Activated naive CD8-positive, alpha-beta T cell treated with anti-CD3 and anti-CD28 coated beads, Interleukin-2, amount 10 ng/mL, durations not matched to agents 7 days and 5 days (primary cell): ENCODE measurements at places on chromosomes 2 and 18.

DNA sequence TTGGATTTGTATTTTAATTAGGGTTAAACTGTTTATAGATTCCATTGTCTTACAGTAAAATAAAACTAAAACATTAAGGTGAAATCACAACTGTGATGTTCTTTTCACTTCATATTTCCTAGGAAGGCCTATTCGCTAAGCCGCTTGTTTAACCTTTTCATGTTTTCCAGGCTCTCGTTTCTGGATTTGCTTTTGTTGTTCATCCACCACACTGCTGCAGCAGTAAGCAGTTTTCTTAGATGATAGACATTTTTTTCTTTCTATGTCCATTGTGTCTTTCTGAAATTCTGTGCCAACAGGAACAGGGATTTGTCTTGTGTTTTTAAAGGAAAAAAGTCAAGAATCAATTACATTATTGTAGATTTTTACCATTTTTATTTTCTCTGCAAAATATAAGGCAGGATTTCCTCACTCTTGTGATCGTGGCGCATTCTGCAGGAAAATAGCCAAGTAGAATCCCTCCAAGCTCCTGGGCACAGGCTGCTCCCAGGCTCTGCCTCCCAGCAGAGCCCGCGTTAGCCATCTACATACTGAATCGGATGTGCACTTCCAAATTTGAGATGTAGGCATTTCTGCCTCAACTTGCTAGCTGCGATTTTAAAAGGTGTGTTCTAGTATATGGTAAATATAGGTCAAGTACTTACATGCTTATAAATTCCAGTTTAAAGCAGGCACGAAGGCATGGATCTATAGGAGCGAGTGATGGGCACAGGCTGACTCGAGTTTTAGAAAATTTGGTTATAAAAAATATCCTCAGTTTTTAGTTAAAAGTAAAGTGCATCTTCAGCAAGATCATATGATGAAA is 10.2 kb downstream of the TSHZ1 start:
- no peak for DNase-seq

DNA sequence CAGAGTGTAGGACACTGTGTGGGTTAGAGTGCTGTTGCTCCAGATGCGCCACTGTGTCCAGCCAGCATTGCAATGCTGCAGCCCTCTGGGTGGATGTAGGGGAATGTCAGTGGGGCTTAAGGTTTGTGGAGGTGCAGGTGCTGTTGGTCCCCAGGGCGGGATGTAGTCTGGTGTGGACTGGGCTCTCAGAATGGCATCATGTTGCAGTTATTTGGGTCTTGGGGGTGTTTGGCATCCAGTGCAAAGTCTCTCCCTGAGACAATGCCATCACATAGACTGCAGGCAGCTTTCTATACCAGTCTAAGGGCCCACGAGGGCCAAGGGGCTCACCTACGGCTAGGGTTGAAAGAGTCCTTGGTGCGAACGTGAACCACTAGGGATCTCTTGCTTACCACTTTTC is 275.3 kb downstream of the SOX11 start:
- no peak for DNase-seq

DNA sequence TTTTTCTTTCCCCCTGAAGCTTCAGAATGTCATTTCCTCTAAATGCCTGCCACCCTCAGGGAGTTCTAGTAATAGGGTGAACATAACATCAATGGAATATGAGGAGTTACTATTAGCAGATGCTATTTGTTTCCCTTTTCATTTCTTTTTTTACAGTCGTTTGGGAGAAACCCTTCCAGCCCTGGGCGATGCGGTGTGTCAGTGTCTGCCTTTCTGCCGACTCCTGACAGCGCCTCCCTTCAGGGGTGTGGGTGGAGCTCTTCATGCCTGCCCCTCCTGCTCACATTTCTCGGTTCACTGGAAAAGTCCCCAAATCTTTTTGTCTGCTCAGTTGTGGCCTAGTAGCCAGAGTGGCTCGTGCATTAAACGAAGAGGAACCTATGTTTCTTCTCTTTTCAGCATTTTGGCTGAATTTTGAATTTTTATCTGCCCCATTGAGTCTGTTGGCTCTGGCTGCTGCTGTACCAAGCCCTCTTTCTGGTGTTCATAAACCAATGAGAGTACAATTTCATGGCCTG is 72.3 kb downstream of the FMNL2 start:
- no peak for DNase-seq

DNA sequence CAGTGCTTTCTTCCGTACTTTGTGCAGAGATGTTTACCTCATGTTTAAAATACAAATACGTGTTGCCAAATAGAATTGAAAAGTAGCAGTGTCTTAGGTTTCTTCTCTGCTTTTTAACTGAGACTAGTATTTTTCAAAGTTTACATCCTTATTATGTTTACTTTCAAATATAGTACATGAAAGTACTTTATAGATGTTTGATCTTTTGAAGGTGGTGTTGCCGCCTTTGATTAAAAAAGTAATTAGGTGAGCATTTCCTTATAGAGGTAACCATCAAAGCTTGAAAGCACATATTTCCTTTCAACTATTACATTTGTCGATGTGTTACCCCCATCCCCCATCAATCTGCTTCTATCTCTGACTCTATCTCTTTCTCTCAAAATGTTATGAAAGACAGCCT is 87.0 kb downstream of the CERS6 start:
- DNase-seq = no peak

GRCh38 chr2:47375307-47375706 is 27.6 kb upstream of the MSH2 start:
- no peak for DNase-seq

- no peak for DNase-seq
Measured at GRCh38 chr2:200091126-200091525, 135.7 kb downstream of the MAIP1 start.

DNA sequence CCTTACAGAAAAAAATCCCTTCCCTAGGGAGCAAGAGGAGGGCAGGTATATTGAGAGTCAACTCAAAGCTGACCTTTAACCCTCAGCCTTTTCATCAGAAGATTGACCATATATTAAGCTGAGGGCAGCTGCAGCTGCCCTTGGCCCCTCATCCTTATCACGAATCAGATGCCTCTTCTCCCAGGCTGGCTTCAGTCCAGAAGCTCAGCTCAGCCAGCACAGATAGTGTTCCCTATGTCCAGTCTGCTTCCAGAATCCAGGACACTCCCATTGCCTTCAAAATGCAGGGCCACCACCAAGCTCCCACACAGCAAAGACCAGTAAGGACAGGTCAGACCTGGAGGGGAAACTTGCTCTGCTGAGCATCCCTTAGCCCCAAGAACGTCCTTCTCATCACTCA is 146.1 kb downstream of the BCL11A start:
- DNase-seq = no peak

DNA sequence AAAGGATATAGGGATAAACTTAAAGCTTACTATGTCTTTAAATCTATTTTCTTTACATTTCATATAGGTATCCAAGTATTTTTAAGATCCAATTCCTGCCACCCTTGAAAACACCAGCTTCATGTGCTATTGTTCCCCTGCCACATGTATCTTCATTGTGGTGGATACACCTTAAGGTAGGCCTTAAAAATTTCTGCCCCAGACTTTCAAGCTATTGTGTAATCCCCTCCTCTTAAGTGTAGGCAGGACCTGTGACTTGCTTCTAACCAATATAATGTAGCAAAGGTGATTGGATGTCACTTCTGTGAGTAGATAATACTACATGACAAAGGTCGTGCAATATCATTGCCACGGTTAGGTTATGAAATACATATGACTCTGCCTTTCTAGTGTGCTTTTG is 119.5 kb downstream of the RAD51AP2 start:
- DNase-seq = no peak

GRCh38 chr2:69926849-69927515 is 12.1 kb downstream of the MXD1 start:
- DNase-seq = no peak

- no peak for DNase-seq
Measured at GRCh38 chr2:17709897-17710296, 43.7 kb downstream of the SMC6 start.

- DNase-seq = no peak
Measured at GRCh38 chr18:22165603-22166068, 3.8 kb upstream of the GATA6 start.

GRCh38 chr2:53813151-53813550 is 26.3 kb downstream of the ERLEC1 start:
- DNase-seq = no peak

- no peak for DNase-seq
Measured at GRCh38 chr2:190545093-190545492, 10.6 kb upstream of the NEMP2 start.

- peak; percentile 58 for DNase-seq
Measured at GRCh38 chr2:202035089-202035940, 1.7 kb downstream of the FZD7 start.

DNA sequence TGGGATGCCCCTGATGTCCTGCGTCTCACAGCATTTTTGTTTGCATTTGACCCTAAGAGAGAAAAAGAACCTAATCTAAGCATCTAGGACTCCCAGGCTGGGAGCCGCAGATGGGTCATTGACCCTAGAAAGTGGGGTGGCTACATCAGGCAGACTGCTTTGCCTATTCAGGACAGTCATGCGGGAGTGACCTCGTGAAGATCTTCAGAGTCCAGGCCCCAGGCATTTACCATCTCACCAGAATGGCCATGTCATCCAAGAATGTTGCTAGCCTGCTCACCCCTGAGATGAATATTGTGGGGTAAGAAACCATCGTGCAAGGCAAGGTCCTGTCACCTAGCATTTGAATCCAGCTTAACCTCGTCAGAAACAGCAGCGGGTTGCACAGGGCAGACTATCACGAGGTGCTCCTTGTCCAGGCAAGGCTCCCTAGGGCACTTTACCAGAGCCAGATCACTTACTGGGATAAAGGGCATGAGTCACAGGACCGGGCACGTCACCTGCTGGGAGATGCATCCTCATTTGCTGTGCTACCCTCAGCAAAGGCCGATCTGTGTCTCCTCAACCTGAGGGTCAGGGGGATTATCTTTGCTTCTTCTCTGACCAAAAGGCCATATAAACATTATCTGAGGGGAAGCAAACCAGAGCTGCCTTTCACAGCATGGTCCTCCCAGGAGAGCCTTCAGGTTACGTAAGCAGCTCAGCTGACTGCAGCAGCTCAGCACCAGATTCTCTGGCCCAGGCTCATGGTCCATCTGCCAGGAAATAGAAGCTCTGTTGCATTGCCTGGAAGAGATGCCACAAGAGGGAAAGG is 162.3 kb downstream of the ACKR3 start:
- no peak for DNase-seq

DNA sequence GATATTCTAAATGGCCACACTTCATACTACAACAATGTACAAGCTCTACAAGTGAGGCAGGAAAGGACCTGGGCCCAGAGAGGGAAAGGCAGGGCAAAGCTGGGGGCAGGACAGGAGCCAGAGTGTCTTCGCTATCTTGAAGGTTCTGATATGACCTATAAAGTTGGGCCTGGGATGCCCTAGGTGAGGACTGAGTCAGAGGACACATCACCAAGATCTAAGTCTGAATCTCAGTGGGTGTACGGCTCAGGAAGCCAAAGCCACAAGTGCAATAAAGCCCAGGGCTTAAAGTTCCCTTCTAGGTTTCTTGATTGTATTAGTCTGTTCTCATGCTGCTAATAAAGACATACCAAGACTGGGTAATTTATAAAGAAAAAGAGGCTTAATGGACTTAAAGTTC is 219.1 kb downstream of the ALK start:
- DNase-seq = no peak

DNA sequence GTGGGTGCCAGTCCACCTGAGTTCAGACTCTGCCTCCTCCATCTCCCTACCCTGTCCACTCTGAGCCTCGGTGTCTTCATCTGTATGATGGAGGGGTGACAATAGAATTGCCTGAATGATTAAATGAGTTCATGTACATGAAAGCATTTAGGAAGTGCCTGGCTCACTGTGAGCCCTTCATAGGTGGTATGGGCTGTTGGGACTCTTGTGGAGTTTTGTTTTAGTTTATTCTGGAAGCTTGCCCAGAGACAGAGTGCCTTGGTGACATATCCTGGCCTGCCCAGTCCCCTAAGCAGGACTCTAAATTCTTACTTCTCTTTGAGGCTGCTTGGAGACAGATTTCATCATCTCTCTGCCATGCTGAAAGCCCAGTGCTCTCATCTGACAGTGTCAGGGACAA is 24.5 kb upstream of the GIGYF2 start:
- no peak for DNase-seq

DNA sequence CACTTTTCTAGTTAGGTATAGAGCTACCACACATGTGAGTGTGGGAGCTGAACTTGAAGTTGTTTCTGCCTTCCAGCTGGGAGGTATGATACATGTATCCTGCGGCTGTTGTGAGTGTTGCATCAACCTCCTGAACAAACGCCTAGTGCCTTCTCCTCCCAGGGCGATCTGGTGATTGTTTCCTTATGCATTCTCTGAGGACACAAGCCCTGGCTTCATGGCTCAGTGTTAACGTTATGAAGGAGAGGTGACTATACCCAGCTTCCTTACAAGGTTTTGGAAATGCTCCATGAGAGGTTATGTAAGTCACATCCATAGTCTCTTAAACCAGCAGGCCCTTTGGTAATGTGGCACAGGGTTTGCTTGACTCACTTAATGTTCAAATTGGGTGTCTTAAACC is 64.9 kb downstream of the SPRED2 start:
- no peak for DNase-seq

DNA sequence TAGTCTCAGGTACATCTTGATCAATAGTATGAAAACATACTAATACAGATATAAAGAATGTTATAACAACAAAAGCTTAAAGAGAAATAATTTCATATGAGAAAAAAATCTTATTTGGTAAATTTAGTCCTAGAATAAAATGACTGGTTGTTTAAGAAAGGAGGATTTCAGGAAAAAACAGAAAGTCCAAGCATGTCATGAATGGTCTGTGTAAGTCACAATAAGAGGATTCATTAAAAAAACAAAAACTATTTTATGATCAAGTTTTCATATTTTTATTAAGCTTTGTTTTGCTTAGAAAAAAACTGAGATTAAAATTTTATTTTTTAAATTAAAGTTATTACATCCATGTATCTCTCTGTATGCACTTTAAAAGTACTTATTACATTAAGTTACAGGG is 353.9 kb upstream of the SPHKAP start:
- no peak for DNase-seq

DNA sequence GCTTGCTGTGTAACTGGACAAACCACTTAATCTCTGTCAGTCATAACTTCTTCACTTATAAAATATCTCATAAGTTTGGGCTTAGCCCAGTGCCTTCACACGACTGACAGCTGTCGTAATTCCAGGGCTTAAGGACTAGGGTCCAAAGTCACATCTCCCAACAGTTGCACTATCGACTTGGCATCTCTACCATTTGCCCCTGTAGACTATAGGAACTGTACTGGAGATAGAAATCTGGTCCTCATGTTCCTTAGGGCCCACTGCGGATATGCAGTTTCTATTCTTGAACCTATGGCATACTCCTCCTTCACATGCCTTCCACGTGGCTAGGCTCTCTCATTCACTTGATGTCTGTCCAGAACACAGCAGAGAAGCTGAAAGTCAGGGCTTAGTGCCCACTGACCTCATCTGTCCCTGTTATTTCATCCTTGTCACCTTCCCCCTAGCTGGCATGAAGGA is 2.7 kb downstream of the ABHD1 start:
- no peak for DNase-seq

GRCh38 chr2:218711550-218711929 is 905 bp downstream of the TTLL4 start:
- no peak for DNase-seq

GRCh38 chr2:197994751-197995150 is 190.4 kb downstream of the PLCL1 start:
- no peak for DNase-seq
